ENCODE measurements at places on chromosomes 4 and X.

GRCh38 chr4:1570291-1571164, 113.6 kb downstream of the FAM53A start:
- no peak for DNase-seq

- DNase-seq = no peak
Measured at GRCh38 chr4:83542225-83542624, 6.3 kb downstream of the GPAT3 start.

- peak; percentile 27 for DNase-seq
Measured at GRCh38 chr4:87150498-87151261, 69.7 kb downstream of the KLHL8 start.

DNA sequence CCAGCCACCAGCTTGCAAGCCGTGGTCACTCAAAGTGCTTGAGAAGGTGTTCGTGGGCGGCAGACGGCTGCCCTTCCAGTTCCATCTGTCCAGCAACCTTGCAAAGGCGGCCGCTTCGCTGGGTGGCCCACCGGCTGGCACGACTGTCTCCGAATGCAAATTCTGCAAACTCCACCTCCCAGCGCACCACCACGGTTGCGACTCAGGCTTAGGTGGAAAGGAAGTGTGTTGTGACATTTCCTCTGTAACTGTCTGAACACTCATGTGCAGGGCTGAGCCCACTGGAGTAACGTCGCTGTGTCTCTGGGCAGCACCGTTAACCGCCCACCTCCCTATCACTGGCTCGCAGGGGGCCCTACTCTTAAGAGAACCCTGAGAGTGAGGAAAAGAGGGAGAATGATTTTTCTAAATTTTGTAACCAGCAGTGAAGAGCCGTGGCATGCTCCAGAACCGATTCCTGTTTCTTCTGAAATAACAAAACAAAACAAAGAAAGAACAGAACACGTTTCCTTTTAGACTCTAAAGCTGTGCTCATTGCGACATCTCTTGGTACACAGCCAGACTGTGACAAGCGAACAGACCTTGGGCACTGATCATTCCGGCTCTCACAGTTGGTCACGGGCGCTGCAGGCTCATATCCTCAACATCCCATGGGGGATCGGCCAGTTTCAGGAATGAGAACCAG, at the start of gene P2RY8:
Gene P2RY8, minus strand, starts transcription at position 155 of the 685 bp plus-strand sequence. CDS start 70,627 bp downstream, outside the sequence.
- DNase-seq = peak; percentile 82

GRCh38 chrX:51144828-51145442, 187.7 kb upstream of the NUDT10 start:
- no peak for DNase-seq

GRCh38 chrX:10240918-10241317, 84.1 kb downstream of the CLCN4 start:
- DNase-seq = no peak

DNA sequence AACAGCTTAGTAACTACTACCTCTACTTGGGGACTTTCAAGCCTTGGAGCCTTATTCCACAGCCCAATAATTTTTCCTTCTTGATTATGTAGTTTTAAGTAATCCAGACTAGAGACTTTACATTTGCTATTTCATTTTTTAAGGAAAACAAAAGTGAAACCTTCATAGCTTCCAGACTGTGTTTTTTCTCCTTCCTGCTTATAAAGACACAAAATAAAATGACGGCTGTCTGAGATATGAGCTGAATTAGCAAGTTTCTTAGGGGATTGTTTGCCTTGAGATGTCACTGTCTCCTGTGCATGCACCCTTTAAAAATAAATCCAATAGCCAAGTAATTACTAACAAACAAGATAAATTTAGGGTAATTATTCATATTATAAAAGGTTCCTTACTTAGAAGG, 78.8 kb upstream of the PACRGL start:
- no peak for DNase-seq

All from CD8-positive, alpha-beta T cell (primary cell).